ENCODE measurements at places on chromosomes 3 and 15.
A peak's percentile ranks its signal among the peaks of the same experiment; 100 is the strongest.

DNA sequence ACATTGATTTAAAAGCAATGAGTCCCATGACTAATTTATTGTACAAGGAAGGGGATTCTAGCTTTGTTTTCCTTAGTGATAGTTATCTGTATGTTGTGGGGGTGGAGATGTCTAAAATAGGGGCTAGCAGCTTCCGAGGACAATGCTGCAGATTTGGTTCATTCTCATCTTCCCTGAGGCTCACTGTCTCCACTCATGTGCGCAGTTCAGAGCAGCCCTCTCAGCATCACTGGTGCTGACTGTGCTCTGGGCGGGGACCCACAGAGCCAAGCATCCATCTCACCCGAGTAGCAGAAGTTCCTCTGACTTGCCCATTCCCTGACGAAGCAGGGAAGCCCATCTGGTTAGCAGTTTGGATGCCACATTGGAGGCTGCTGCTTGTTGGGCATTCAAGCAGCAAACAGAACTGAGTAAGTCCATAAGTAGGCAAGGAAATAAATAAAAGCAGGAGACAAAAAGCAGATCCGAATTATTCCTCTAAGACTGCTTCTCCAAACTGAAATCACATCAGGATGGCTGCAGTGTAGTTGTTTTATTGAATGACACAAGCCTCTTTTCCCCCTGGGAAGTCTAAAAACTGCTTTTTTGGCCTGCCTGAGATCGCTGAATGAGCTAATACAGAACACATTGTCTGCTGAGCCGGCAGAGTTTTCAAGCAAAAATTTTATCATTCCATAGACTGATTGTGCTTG is 27.5 kb downstream of the RARB start:
- no peak for DNase-seq

DNA sequence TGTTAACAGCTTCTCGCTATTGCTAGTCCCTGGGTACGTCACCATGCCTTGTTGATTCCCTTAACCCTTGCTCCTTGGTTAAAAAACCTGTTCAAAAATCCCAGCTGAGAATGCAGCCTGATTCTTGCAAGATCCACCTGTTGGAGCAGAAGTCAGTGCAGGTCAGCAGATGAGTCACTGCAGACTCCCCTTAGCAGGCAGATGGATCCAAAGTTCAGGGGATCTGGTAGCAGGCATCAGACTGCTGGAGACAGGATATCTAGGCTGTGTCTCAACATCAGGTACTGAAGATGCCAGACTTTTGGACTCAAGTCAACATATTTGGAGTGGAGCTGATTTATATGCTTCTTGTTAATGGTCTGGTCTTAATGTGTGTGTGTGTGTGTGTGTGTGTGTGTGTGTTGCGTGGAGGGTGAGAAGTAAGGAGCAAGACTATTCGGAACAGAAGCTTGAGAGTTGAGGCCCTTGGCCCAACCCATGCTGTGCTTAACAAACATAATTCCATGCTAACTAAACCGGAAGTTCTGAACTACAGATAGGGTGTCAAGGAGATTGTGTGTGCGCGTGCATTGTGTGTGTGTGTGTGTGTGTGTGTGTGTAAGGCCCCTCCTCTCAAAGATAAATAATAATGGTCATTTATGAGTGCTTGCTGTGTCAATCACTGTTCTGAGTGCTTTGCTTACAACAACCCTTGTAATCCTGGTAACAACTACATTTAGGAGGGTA is 1.0 kb upstream of the C3orf52 start:
- no peak for DNase-seq

DNA sequence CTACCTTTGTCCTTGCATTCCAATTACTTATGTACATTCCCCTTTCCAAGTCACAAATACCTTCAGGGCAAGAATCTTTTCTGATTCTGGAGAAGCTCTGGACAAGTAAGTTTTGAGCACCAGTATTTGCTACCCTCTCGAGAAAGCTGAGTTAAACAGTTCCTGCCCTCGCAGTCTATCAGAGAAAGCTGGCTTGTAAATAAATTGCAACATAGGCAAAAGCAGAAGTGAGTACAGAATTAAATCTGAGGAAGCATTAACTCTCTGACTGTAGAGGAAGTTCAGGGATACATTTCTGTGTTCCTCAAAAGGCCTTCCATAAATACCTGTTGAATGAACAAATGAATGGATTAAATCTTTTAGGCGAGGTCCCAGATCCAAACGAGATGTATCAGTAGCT is 1.2 kb downstream of the OSBPL11 start:
- DNase-seq, result no peak

- peak; percentile 55 for DNase-seq
Observed at GRCh38 chr3:36597422-36597821, 166.9 kb downstream of the DCLK3 start.

- peak; percentile 77 for DNase-seq
Observed at GRCh38 chr3:8492744-8493511, 8.7 kb upstream of the LMCD1 start.

- no peak for DNase-seq
Observed at GRCh38 chr3:50586763-50587070, 17.4 kb downstream of the HEMK1 start.

DNA sequence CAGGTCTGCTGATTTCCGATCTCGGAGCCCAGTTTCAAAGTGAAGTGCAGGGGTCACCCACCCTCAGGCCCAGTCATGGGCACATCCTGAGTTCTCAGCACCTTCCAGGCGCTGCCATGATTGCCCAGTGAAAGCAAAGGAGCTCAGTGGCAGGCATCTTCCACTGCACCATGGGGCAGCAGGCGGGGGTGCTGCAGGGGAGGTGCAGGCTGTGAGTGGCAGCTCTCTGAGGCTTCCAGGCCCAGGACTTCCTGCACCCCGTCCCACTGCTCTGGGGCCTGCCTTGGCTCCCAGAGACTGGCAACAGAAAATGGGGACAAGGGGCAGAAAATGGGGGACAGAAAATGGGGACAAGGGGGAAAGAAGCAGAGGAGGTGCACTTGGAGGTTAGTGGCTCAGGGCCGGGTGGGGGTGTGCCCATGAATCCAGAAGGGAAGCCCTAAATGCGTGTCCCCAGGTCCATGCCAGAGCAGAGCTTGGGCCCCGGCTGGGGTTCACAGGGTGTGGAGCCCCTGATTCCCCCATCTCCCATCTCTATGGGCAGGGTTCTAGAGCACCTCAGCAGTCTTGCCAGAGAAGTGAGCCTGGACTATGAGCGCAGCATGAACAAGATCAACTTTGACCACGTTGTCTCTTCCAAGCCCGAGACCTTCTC is 28.0 kb downstream of the DNAH1 start:
- DNase-seq, result no peak

Measured in RCC 7860 (cell line).